ENCODE measurements at places on chromosomes 7 and 10.

DNA sequence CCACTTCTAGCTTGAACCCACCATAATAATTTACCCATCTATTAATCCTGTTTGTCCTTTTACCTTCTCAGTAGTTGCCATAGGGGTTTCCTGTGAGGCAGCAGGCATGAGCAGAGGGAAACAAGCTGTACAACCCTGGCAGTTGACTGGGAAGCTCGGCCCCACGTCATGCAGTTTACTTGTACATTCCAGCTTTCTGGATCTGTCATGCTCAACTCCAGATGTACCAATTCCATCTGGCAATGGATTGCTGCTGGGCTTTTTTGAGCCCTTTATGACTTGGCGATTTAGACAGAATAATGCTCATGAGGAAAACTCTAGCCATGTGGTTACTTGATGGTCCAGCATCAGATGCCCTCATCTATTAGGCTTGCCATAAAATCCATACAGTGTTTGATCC lies 112.5 kb downstream of the GNAI1 start:
- DNase-seq = no peak

- DNase-seq = peak; percentile 24
Measured at GRCh38 chr7:77799078-77799964, 748 bp downstream of the PHTF2 start.

DNA sequence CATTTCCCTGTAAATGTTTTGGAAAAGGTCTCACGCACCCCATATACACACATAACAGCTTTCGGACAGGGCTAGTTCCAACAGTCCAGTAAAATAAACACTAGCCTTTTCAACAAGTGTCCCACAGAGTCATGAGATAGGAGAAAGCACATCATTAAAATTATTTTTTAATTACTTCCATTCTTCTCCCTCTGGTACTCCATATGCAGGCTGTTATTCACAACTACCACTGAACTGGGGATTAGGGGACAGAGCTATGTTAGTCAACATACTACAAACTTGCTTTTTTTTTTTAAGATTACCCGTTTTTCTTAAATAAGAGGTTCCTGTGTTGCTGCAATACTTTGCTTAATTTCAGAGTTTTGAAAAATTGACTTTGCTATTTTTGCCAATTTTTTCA lies 576.6 kb upstream of the KCND2 start:
- DNase-seq = no peak

DNA sequence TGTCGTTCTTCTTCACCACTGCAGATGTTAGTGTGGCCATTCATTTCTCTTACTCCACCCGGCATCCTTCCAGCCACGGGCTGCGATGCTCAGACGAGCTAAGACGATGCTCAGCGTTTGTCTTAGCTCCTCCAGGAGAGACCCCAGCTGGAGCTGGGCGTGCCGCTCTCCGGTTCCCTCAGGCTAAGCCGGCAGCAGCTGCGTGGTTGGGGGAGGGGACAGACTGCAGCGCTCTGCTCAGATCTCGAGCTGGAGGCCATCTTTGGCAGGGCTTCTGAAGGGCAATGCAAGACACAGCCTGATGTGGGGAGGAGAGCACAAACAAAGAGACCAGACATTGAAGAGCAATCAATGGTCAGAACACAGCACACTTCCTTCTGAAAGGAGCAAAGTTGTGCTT lies 4.8 kb downstream of the INA start:
- DNase-seq = no peak

- DNase-seq = no peak
Measured at GRCh38 chr10:125472010-125472607, 210.9 kb downstream of the TEX36 start.

DNA sequence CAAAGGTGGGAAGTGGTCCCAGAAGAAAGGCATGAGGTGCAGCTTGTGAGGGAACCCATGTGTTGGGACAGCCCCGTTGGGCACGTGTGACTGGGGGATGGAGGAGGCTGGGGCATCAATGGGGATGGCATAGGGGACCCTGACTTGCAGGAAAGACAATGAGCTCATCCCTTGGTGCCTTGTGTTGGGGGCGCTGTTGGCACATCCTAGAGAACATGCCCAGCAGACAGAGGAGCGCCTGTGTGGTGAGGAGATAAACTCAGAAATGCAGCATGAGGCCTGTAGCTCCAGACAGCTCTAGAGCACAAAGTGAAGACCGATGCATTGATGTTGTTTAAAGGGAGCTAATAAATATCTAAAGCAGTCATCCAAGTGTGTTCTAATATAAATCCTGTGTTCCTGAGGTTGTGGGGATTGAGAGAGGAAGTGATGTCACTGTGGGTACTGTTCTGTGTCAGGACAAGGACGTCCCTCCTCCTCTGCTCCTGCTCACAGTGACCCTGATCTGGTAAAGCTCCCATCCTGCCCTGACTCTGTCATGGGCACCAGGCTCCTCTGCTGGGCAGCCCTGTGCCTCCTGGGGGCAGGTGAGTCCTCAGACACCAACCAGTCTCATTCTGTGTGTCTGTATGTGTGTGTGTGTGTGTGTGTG lies 126.1 kb upstream of the PRSS58 start:
- no peak for DNase-seq
